Skin of body (tissue), 3 donors: ENCODE measurements at places on chromosomes 2 and 18.

GRCh38 chr2:20223407-20224163 is 1.3 kb downstream of the SDC1 start:
- DNase-seq: peak; percentile 34

GRCh38 chr2:125886153-125886552 is 769.8 kb upstream of the GYPC start:
- no peak for DNase-seq

GRCh38 chr2:233429175-233429897 is 75.0 kb downstream of the DGKD start:
- no peak for DNase-seq

DNA sequence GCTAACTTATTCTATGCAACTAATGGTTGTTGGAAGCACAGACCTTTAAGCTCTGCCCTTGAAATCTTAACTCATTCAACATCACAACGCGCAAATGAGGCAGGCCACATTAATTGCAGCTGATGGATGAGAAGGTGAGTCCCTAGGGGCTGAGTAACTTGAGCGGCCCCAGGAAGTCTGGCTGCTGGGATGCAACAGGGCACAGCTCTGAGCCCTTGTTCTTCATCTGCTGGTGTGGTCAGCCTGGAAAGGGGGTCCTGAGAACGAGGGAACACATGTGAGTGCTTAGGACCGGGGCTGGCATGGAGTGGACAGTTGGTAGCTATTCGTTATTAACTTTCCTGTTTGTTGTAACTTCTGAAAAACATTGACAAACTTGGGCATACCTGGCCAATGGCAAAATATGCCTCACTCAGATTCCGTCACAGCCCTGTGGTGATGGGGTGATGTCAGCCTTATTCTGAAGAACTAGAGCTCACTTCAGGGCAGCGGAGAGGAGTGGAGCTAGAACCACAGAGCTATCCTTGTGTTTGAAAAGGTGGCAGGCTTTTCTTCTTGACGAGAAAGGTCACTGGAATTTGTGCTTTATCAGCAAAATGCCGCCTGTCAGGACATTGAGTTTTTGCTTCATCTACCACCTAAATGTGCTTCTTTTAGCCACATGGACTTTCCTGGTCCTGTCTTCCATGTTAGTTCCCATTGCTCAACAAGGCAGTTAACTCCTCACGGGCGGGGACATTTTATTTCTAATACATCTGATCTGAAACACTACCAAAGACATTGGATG is 145.9 kb upstream of the FHL2 start:
- DNase-seq: no peak

GRCh38 chr18:48605408-48605845 is 66.6 kb downstream of the CTIF start:
- DNase-seq: no peak

- DNase-seq: no peak
Observed at GRCh38 chr2:216916956-216917650, 57.2 kb upstream of the TNP1 start.

- DNase-seq: no peak
Observed at GRCh38 chr2:108363024-108363907, 14.5 kb upstream of the SULT1C4 start.

DNA sequence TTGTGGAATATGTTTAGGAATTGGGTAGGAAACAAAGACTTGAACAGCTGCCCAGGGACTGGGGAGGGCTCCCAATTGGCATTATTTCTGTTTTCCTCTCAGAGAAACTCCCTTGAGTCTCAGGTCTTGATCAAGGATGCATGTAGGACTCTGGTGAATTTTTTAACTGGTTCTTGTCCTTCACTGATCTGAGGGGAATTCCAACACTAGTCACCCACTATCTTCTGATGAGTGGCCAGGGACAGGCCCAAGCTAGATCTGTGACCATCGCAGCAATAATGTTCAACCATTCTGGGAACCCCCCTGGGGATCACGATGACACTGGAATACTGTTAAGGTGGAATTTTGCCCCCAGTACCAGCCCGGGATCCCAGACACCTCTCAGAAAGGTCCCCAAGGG is 132.0 kb downstream of the SH3BP4 start:
- DNase-seq: no peak

DNA sequence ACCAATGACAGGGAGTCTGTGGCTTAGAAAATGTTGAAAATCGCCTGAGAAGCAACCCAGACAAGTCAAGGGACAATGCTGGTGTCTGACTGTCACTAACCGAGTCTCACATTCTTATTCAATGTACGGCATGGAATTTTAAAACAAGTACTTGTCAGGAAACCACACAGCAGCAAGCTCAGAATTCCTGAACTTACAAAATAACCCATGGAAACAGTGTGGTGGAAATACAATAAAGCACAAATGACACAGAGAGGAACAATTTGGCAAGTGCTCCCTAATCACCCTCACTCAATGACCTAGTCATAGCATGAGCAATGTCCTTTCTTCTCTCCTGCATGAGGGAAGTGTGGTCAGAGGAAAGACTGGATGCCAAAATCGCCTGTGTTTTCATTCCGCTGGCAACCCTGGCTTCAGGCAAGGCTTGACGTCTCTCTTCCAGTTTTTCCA is 154.0 kb downstream of the SATB2 start:
- peak; percentile 43 for DNase-seq

GRCh38 chr2:112941753-112942653 is 31.0 kb downstream of the IL37 start:
- DNase-seq: no peak

DNA sequence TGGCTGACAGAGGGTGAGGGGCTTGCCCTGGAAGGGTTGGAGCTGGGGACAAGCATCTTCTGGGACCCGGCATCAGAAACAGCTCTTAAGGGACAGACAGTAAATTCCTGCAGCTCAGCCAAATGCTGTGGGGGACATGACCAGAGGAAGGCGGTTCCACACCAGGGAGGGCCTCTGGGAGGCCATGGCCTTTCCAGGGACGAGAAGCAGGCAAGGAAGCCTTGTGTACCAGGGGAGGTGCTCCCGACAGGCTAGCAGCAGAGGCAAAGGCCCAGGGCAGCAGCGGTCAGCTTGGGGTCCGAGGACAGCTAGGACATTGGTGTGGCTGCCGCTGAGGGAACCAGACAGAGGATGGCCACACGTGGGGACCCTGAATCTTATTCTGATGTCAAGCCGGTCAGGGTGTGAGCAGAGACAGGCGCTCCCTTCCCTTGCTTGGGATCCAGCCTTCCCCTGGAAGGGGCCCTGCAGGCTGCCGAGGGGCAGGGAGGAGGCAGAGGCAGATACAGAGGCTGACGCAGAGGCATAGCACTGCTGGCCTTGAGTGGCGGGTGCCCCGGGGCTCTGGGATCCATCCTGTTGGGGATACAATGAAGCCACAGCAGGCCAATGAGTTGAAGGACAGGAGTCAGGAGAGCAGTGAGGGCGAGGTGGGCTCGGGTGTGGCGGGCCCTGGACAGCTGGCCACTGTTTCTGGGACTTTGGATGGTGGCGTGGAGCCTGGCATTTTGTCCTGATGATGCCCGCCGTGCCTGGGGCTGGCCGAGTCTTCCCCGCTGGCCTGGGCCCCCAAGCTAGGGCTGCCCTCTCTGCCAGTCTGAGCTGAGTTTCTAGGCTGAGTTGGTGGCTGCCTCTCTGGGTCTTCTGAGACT is 64.1 kb upstream of the GPC1 start:
- DNase-seq: no peak

GRCh38 chr2:186273953-186274352 is 212.1 kb upstream of the ZC3H15 start:
- DNase-seq: no peak

DNA sequence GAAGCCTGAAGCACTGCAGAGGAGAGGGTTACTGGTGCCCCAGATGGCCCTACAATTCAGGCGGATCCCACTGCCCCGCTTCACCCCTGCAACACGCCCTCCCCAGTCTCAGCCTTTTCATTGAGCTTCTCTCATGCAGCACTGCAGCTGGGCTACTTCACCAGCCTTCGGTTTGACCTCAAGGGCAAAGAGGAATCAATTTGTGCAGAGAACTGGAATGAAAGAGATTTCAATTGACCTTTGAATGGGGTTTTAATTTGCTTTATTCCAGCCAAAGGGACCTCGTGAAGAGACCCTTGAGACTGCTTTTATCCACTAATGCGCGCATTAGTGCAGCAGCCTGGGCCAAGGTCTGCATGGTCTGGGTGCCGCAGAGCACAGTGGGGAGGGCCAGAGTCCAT is 8.8 kb upstream of the POMC start:
- no peak for DNase-seq

GRCh38 chr2:206084439-206084869 is 1.5 kb downstream of the INO80D start:
- DNase-seq: peak; percentile 52

- no peak for DNase-seq
Observed at GRCh38 chr2:45622336-45623075, 11.4 kb upstream of the SRBD1 start.
